ENCODE measurements at places on chromosomes 2 and 18. TPM values are rescaled to one million over a fixed set of nuclear protein-coding genes. Genes with fewer than 3 reads are reported as not detected.

The STEAP3 gene
- 13.3 TPM for total RNA-seq

The C2orf92 gene
- 1.2 TPM for total RNA-seq

The ANKRD23 gene
- 0.45 TPM for total RNA-seq

The EVX2 gene
- total RNA-seq = not detected

The EGR4 gene
- not detected for total RNA-seq

The SFXN5 gene
- total RNA-seq = 13.5 TPM

The ICA1L gene
- total RNA-seq = 1.3 TPM

The BCL11A gene
- total RNA-seq = 0.36 TPM

The DQX1 gene
- total RNA-seq = 0.09 TPM

The DSG1 gene
- not detected for total RNA-seq

The KCNS3 gene
- 0.81 TPM for total RNA-seq

The HRH4 gene
- total RNA-seq = not detected

The NGEF gene
- 1.5 TPM for total RNA-seq

The ANKRD30B gene
- not detected for total RNA-seq

The APCDD1 gene
- total RNA-seq = under 0.01 TPM

The TMEM182 gene
- 0.85 TPM for total RNA-seq

The CXCR1 gene
- total RNA-seq = not detected

The SGO2 gene
- total RNA-seq = 9.0 TPM

The TUBB8B gene
- total RNA-seq = not detected

The AUP1 gene
- 91.2 TPM for total RNA-seq

The RBKS gene
- total RNA-seq = 0.99 TPM

The SMCHD1 gene
- 76.1 TPM for total RNA-seq

The MSH2 gene
- total RNA-seq = 20.0 TPM
